Hepatocyte (in vitro differentiated cells): ENCODE measurements at places on chromosomes 4 and X. TPM values are rescaled to one million over a fixed set of nuclear protein-coding genes. Genes with fewer than 3 reads are reported as not detected.
A peak's percentile ranks its signal among the peaks of the same experiment; 100 is the strongest.

GRCh38 chr4:127832585-127832984 is 48.1 kb upstream of the PLK4 start:
- H3K4me1 ChIP-seq: no peaks in the 10 kb centered on the region
- no peak overlapping the region for H3K27ac ChIP-seq
- DNase-seq: no peak

DNA sequence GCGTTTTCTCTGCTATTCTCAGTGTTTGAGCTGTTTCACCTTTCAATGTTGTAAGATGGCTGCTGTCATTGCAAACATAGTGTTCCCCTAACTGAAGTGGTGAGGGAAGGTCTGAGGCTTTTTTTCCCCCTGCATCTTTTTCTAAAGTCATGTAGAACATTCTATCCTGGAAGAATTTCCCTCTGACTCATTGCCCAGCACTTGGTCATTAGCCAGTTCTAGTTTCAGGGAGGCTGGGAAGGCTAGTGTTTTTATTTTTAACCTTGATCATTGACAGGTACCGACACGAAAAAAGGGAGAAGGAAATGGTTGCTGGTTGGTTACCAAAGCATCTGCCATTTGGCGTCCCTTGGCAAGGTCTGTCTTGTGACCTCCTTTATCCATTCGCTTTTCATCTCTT is 6.6 kb downstream of the LANCL3 start:
- no peaks in the 10 kb centered on the region for H3K27me3 ChIP-seq
- H3K27ac ChIP-seq: no peak overlapping the region
- H3K4me1 ChIP-seq: no peaks in the 10 kb centered on the region
- H3K36me3 ChIP-seq: no peaks in the 10 kb centered on the region
- DNase-seq: no peak
- no peak overlapping the region for H3K4me3 ChIP-seq

Gene TMSB15C
- 0.95 and 1.5 TPM in 2 replicates for polyA plus RNA-seq

- H3K4me3 ChIP-seq: no peak overlapping the region
- DNase-seq: no peak
- peaks cover 5% of the 10 kb centered on the region for H3K4me1 ChIP-seq
- no peaks in the 10 kb centered on the region for H3K36me3 ChIP-seq
- H3K27me3 ChIP-seq: no peaks in the 10 kb centered on the region
Observed at GRCh38 chrX:24080704-24081103, 25.9 kb downstream of the EIF2S3 start.

GRCh38 chr4:22115262-22115661 is 166.7 kb upstream of the KCNIP4 start:
- DNase-seq: no peak
- H3K4me3 ChIP-seq: no peak overlapping the region
- no peaks in the 10 kb centered on the region for H3K36me3 ChIP-seq
- no peaks in the 10 kb centered on the region for H3K4me1 ChIP-seq

GRCh38 chr4:80874979-80875378 is 155.5 kb upstream of the BMP3 start:
- H3K4me1 ChIP-seq: no peaks in the 10 kb centered on the region
- no peak overlapping the region for H3K27ac ChIP-seq
- H3K27me3 ChIP-seq: no peaks in the 10 kb centered on the region
- no peak overlapping the region for H3K4me3 ChIP-seq

GRCh38 chr4:188016754-188017153 is 21.2 kb downstream of the ZFP42 start:
- no peak overlapping the region for H3K27ac ChIP-seq
- H3K36me3 ChIP-seq: no peaks in the 10 kb centered on the region
- no peak overlapping the region for H3K4me3 ChIP-seq
- DNase-seq: no peak

Gene SYN1
- polyA plus RNA-seq: 3.7 and 4.6 TPM in 2 replicates

DNA sequence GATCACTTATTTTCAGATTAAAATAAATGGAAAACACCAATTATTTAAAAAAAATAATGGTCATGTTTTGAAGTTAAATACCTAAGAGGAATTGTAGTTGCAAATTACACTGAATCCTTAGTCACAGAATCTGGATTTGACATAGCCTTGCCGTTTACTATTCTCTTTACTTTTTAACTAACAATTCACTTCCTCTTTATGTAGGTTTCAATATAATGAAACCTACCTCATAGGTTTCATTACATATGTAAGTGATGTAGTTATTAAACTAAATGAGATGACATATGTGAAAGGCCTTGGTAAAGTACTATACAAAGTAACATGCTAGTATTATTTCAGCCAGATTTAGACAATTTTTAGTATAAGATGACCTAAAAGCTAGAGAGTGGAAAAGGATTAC is 6.5 kb downstream of the SPP1 start:
- no peaks in the 10 kb centered on the region for H3K4me1 ChIP-seq
- H3K36me3 ChIP-seq: no peaks in the 10 kb centered on the region
- H3K4me3 ChIP-seq: no peak overlapping the region
- no peak overlapping the region for H3K27ac ChIP-seq
- no peak for DNase-seq

DNA sequence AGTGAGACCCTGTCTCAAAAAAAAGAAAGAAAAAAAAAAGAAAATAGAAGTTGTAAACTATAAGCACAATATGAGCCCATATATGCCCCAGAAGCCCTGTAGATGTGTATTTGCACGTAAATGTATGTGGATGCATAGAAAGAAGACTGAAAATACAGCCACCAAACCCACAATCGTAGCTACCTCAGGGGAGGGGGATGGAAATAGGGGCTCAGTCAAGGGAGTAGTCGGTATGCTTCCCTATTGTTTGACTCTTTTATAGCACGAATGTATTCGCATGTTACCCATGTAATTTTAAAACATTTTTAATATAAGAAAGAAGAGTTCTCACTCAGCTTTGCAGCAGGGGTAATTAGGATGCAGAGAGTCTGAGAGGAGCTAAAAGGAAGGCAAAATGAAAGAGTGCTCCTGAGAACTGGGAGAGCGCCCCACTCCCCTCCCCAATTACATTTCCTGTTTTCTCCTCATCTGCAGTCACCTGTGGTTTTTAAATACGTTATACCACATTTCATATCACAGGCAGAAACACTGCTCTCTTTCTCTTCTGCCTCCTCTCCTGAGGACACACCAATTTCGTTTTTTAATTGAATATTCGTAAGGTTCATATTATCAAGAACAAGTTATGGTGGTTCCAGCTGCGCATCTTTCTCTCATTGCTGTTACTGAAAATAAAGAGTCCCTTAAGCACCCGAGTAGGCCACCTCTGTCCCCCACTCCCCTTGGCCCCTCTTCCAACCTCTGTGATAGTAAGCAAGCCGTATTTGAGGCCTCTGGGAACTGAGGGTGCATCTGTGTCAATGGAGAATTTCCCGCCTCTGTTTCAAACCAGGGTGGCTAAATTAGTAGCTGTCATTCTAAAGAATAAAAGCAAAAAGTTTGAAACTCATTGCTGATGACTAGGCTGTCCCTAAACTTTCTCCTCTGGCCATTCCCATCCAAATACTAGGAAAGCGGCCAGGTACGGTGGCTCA is 10.7 kb downstream of the SEPTIN6 start:
- H3K36me3 ChIP-seq: no peaks in the 10 kb centered on the region
- no peaks in the 10 kb centered on the region for H3K27me3 ChIP-seq
- DNase-seq: no peak
- H3K4me3 ChIP-seq: no peak overlapping the region
- no peaks in the 10 kb centered on the region for H3K4me1 ChIP-seq
- H3K27ac ChIP-seq: no peak overlapping the region

GRCh38 chr4:132227151-132227856 is 921.8 kb upstream of the PCDH10 start:
- peak overlapping the region; percentile 23 for H3K4me3 ChIP-seq
- no peaks in the 10 kb centered on the region for H3K27me3 ChIP-seq
- no peaks in the 10 kb centered on the region for H3K4me1 ChIP-seq
- peak; percentile 46 for DNase-seq

Gene TLR8
- not detected in 2 replicates for polyA plus RNA-seq

Gene ADH1A
- polyA plus RNA-seq: 17.3 and 26.6 TPM in 2 replicates

Gene DUSP21
- not detected in 2 replicates for polyA plus RNA-seq

Gene GSX2
- not detected in 2 replicates for polyA plus RNA-seq

DNA sequence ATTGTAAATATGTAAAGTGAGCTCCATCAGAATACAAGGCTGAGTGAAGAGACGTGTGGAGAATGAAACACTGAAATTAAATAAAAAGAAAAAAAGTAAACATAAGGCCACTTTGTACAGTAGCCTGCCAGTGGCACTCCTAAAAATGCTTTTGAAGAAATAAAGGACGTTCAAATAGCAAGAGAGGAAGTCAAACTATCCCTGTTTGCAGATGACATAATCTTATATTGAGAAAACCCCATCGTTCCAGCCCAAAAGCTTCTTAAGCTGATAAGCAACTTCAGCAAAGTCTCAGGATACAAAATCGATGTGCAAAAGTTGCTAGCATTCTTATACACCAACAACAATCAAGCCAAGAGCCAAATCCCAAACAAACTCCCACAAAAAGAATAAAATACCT is 24.2 kb downstream of the RASSF6 start:
- H3K4me1 ChIP-seq: peaks cover 14% of the 10 kb centered on the region
- no peak overlapping the region for H3K27ac ChIP-seq
- no peaks in the 10 kb centered on the region for H3K27me3 ChIP-seq
- no peaks in the 10 kb centered on the region for H3K36me3 ChIP-seq
- H3K4me3 ChIP-seq: no peak overlapping the region
- no peak for DNase-seq

DNA sequence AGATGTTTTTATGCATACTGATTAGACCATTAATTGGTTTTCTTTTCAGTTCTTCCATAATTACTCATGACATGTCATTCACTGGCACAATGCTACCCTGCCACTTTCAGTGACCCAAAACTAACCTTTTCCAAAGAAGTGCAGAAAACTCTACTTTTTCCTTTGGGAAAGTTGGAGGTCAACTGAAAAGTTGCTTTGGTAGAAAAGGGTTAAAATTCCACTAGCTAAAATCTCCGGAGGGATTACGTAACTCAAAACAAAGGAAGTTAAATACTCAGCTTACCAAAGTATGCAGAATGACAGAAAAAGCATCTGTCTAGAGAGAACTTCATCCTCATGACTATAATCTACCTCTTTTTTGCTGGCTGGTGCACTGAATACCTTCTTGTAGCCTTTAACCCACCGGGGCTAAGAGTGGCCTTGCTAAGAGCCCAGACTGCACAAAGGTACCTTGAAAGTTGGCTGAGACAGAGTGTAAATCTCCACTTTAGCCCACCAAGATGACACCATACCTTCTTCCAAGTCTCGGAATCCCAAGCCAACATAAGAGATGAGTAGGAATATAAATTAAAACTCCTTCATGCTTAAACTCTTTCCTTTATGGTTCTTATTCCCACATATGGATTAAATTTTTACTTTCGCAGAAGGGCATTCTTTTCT is 1099.5 kb upstream of the INTU start:
- no peak for DNase-seq
- H3K27ac ChIP-seq: no peak overlapping the region
- no peaks in the 10 kb centered on the region for H3K27me3 ChIP-seq

GRCh38 chr4:39574946-39575345 is 47.7 kb upstream of the UGDH start:
- no peaks in the 10 kb centered on the region for H3K4me1 ChIP-seq
- no peak for DNase-seq
- H3K36me3 ChIP-seq: no peaks in the 10 kb centered on the region
- H3K4me3 ChIP-seq: no peak overlapping the region
- no peaks in the 10 kb centered on the region for H3K27me3 ChIP-seq
- no peak overlapping the region for H3K27ac ChIP-seq

Gene SHISA3
- polyA plus RNA-seq: not detected in 2 replicates

DNA sequence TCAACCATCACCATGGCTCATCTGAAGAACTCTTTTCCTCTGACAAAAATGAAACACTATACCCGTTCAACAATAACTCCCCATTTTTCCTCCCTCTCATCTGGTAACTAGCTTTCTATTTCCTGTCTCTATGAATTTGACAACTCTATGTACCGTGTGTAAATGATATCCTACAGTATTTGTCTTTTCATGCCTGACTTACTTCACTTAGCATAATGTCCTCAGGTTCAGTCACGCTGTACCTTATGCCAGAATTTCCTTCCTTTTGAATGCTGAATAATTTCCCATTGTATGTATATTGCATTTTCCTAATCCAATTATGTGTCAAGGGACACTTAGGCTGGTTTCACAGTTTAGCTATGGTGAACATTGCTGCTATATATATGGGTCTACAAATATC is 18.2 kb downstream of the MAGEA9 start:
- H3K27ac ChIP-seq: no peak overlapping the region
- no peaks in the 10 kb centered on the region for H3K36me3 ChIP-seq
- H3K4me3 ChIP-seq: no peak overlapping the region

DNA sequence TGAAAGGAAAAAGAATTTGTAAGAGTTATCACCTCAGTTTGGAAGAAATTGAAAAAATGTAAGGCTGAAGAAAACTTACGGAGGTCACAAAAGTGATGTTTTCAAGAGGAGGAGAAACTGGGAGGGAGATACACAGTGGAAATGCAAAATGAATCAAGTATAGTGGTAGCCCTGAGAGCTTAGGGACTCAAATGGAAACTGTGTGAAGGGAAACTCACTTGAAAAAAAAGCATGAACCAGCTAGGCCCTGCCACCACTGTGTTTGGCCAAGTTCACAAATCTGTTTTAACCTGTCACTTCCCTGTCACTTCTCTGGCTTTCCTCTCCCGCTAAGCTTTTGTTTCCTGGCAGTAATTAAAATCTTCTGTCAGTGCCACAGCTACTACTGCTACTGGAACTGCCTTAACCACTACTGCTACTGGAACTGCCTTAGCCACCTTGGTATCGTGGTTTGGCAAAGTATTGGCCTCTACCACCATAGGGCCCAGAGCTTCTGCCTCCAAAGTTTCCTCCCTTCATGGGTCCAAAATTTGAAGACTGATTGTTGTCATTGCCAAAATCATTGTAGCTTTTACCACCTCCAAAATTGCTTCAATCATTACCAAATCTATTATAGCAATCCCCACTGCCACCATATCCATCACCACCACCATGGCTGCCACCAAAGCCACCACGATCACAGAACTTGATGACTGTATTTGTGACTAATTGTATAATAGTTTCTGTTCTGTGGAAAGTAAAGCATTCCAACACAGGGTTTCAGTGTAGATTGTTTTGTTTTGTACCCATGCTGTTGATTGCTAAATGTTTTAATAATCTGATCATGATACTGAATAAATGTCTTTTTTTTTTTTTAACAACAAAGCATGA is 41.5 kb downstream of the SMARCA5 start:
- no peaks in the 10 kb centered on the region for H3K27me3 ChIP-seq
- H3K36me3 ChIP-seq: no peaks in the 10 kb centered on the region
- DNase-seq: no peak
- H3K4me1 ChIP-seq: peaks cover 6% of the 10 kb centered on the region

- no peaks in the 10 kb centered on the region for H3K27me3 ChIP-seq
- no peak overlapping the region for H3K4me3 ChIP-seq
- H3K36me3 ChIP-seq: no peaks in the 10 kb centered on the region
- H3K27ac ChIP-seq: no peak overlapping the region
- no peaks in the 10 kb centered on the region for H3K4me1 ChIP-seq
Observed at GRCh38 chr4:24054910-24055309, 165.1 kb upstream of the PPARGC1A start.
